ENCODE measurements at places on chromosomes 12 and 14.

DNA sequence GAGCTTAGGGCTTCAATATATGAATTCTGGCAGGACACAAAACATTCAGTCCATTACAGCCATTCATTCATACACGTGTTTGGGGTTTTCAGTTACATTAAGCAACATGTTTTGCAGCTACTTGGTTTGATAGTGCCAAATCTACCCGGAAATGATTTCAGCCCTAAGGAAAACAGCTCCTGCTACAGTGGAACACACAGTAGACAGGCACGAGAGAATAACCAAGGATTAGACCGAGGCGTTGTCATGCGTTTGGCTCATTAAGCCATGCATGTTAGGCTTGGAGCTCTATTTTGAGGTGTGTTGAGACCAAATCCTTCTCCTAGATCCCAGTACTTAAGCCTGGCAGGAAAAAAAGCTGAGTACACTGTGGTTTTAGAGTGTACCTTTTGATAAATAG lies 177.4 kb downstream of the PRKCH start:
- DNase-seq = no peak

DNA sequence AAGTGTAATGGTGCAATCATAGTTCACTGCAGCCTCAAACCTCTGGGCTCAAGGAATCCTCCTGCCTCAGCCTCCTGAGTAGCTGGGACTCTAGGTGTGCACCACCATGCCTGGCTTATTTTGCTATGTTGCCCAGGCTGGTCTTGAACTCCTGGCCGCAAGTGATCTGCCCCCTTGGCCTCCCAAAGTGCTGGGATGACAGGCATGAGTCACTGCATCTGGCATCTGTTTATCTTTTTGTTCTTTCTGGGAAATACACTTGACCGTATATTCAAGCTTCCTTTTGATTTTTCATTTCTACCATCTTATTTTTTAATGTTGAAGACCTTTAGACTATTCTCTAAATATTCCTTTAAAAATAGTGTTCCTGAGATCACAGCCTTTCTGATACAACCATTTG lies 82.4 kb upstream of the OSBPL8 start:
- no peak for DNase-seq

GRCh38 chr12:41856228-41856627 lies 288.4 kb downstream of the GXYLT1 start:
- DNase-seq = no peak

DNA sequence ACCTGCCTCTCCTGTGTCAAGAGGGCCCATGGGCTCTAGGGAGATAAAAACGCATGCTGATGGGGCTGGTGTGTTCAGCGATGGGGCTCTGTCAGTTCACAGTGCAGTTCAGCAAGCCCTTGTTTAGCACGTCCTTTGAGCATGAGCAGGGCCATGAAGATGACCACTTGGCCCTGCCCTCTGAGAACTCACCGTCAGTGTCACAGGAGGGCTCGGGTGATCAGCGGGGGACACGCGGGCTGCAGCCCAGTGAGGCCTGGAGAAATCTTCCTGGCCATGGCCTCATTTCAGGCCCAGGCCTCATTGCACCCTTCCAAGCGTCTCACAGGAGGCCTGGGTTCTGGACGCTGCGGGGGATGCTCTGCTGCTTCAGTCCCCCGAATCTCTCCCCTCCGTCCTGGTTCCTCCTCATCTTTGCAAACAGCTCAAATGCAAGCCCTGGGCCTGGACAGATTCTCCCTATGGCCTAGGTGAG lies 181.6 kb downstream of the ADGRD1 start:
- no peak for DNase-seq

DNA sequence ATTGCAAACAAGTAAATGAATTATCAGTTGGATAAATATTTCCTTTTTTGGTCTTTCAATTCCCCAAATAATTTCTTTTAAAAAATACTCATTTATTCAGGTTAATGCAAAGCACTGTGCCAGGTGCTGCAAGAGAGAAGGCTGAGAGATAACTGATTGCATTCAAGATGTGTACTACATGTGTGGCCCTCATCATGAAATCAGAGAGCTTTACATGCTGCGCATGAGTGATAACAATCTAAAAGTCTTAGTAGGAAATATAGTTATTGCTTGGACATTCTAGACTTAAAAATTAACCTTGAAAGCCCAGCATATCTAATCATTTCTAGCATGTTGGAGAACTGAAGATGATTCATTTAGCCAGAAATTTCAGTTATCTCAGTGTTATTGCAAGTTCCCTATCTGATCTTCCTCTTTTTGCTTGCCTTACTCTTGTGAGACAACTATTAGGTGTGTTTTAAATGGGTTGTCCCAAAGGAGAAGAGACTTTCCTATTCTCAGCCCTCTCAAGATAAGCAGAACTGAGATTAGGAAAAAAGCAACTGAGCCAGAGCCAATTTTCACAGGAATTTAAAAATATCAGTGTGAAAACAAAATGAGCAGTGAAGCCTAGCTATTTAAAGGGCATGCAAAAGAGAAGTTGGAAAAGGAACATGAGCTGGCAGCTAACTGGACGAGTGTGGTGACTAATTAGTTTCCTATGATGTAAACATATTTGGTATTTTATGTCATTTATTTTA lies 60.9 kb downstream of the PLEKHA5 start:
- no peak for DNase-seq

DNA sequence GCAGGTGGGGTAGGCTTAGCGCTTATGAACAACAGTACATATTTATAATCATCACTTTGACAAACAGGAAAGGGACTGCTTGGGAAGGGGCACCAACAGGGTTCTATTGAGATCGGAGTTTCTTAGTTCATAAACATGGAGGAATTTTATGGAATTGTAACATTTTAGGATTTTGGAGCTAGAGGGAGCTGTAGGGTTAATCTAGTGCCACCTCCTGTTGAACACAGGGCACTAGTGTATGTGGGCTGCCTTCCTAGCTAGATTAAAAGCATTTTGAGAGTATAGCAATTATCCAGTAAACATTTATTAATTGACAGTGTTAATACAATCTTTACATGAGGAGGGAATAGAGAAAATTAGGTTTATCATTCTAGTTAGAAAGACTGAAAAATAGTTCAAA lies 23.1 kb upstream of the TBC1D30 start:
- DNase-seq = peak; percentile 14

DNA sequence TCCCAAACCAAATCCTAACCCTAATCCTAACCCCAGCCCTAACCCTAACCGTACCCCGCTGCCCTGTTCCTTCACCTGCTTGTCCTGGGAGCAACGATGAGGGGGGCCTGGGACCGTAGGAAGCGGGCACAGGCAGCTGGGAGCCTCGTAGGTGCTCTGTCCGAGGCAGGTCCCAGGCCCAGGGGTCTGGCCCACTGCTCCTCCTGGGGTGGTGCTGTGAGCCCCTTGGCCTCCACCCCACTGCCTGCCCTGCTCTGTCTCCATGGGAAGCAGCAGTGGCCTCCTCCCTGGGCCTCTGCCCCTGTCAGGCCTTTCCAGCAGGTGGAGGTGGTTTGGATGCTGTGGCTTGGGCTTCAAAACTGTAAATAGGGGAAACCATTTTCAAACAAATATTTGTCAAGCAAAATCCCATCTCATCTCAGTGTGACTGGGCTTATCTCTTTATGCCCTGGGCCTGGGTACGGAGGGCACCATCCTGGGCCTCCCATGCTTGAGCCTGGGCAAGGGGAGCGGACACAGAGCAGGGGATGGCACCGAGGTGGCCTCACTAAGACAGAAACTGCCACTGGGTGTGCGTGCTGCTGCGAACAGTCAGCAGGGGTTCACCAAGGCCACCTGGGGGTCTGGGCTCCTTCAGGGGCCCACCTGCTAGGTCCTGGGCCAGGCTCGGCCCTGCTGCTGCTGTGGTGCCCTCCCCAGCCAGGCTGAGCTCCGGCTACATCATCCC lies 3.7 kb upstream of the BEGAIN start:
- DNase-seq = no peak

DNA sequence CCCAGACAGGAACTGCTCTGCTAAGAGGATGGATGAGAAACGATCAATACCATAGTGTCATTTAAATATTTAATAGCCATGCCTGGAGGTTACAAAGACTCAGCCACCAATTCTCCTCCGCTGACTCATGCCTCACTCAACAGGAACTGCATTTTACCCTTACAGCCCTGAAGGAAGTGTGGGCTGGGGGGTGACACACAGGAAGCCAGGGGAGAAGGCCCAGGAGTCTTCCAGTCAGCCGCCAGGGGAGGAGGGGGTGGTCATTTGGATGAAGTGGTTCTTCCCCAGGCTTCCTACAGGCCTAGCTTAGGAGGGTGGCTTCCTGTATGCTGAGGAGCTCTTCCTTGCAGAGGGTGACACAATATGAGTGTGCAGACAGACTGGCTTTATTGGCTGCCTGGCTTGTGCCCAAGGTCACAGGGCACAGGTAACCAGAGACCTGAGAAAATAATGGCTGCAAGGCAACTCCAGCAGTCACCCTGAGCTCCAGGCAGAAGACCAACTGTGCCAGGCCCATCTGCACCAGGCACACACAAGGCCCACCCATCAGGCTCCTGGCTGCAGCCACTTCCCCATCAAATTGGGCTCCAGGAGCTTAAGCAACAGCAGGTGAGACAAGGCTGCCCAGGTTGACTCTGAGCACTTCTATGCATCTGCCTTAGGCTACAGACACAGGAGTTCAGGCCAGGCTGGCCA lies 30.6 kb upstream of the RPLP0 start:
- DNase-seq = no peak

- DNase-seq = no peak
Observed at GRCh38 chr14:31560759-31561154, 447 bp upstream of the NUBPL start.

DNA sequence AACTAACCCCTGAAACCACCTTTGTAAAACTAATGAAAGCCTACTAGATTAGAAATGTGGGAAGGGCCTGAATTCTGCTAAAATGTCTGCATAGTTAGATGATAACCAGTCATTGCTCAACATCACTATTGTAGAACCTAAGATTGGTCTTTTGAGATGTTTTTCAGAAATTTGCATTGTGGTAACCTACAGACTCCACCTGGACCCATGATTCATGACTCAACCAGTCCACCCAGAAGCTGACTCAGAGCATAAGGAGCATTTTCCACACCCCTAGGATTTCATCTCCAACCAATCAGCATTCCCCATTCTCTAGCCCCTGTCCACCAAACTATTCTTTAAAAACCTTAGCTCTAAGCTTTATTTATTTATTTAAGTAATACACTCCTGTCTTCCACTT lies 30.4 kb upstream of the CHGA start:
- DNase-seq = no peak

- DNase-seq = no peak
Observed at GRCh38 chr12:43281563-43281962, 270.4 kb downstream of the ADAMTS20 start.

DNA sequence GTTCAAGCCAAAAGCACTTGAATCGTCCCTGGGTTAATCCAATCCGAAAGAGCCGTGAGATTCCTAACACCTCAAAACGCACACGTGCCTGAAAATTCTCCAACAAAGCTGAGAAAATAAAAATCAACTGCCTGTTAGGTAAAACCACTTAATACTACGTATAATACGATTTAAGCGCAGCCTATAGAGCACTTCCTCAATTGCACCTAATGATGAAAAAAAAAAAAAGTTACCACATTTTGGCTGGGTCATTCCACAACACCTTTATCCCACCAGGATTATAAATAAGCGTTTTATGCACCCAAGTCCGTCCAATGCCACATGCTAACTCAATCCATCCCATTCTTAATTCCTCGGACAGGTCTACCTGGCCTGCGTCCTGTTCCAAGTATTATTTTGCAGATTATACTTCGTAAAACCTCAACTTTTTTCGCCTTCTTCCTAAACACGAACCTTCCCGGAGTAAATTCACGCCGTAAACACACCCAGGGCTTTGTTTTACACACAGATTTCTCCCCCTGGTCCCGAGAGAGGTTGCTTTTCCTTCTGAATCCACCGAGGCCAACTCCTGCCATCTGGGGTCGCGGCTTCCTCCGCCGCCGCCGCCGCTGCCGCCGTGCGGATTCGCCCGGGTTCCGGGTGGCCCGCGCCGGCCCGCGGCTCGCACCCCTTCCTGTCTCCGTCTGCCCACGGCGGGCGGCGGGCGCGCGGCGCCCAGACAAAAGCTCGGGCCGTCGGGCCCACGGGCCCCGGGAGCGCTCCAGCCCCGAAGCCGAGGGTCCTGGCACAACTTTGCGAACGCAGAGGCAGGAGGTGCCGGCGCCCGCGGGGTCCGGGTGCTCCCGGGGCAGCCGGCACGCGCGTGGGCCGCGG lies 66.2 kb downstream of the RNF34 start:
- DNase-seq = no peak

- peak; percentile 82 for DNase-seq
Observed at GRCh38 chr12:106049105-106049504, 89.6 kb downstream of the NUAK1 start.

GRCh38 chr12:68162374-68162773 lies 2.8 kb upstream of the IFNG start:
- DNase-seq = no peak

- DNase-seq = peak; percentile 42
Observed at GRCh38 chr14:45201905-45202304, 51.1 kb downstream of the MIS18BP1 start.

DNA sequence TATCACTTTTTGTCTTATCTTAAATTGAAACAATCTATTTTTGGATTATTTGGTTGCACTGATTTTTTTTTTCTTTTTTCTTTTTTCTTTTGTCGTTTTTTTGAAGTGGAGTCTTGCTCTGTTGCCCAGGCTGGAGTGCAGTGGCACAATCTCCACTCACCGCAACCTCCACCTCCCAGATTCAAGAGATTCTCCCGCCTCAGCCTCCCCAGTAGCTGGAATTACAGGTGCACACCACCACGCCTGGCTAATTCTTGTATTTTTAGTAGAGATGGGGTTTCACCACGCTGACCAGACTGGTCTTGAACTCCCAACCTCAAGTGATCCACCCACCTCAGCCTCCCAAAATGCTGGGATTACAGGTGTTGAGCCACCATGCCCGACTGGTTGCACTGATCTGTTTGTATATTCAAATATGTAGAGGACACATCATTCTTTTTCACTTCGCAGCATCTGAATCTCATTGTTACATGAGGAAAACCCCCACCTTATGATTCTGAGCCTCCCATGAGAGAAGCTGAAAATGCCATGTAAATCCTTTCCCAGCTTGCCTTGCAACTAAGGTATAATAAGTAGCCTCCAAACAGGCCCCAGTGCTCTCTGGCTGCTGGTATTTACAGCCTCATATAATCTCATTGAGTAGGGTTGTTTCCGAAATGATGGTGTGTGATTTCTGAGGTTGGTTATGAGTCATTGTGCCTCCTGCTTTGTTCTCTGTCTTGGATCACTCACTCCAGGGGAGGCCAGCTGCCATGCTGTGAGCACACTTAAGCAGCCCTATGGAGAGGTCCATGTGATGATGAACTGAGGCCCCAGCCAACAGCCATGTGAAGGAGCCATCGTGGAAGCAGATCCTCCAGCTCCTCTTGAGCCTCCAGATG lies 5.2 kb upstream of the HSP90B1 start:
- DNase-seq = no peak

- DNase-seq = peak; percentile 71
Observed at GRCh38 chr12:9634177-9634803, 26.6 kb upstream of the KLRB1 start.

DNA sequence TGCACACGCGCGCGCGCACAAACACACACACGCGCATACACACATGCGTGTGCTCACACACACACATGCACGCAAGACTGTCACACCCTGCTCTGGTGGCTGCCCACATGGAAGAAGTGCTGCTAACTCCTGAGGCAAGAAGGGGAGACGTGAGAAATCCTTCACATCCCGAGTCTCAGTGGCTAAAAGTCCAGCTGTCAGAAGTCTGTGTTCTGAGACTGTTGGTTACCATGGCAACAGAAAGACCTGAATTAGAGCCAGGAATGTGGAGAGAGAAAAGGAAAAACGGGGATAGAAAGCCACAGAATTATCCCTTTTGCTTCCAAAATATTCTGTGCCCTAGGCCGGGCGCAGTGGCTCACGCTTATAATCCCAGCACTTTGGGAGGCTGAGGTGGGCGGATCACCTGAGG lies 71.2 kb downstream of the PPFIBP1 start:
- no peak for DNase-seq

GRCh38 chr14:21077672-21078071 lies 7.6 kb downstream of the ARHGEF40 start:
- DNase-seq = no peak
